NCI-H226 (cell line): ENCODE measurements at places on chromosomes 12 and 14.

DNA sequence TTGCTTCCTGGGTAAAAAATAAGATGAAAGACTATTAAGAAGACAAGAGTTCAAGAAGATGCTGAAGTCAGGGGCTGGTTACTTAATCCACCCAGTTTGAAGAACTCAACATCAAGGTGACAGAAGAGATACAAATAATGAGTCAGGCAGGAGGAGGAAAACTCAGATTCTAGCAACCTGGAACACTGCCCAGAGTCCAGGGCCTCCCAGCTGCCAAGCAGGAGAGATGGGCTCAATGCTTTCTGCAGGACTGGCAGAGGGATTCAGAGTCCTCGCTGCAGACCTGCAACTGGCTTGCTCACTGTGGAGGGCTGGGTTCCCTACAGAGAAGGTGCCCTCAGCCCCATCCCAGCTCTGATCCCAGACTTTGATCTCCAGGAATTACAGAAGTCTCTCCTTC is 28.6 kb upstream of the CEBPE start:
- DNase-seq, result peak; percentile 82

DNA sequence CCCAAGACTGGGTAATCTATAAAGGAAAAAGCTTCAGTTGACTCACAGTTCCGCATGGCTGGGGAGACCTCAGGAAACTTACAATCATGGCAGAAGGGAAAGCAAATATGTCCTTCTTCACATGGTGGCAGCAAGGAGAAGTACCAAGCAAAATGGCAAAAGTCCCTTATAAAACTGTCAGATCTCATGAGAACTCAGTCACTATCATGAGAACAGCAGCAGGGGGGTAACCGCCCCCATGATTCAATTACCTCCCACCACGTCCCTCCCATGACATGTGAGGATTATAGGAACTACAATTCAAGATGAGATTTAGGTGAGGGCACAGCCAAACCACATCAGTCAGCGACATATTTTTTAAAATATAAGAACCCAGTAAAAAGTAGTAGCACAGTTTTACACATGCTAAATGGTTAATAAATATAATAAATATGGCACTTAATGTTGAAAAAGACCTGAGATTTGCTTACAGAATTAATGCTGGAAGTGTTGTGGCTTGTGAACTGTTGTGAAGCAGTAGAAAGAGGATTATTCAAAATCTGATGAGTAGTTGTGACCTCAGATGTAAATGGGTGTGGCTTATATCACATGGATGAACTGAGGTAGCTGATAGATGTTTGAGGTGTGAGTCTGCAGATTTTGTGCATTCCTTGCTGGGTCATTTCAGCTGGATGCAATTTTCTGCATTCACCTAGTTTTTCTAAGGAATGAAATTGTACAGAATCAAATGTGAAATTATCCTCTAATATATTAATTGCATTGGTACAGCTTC is 46.9 kb upstream of the CHPT1 start:
- DNase-seq, result no peak

GRCh38 chr12:124125203-124125871 is 152.3 kb downstream of the ZNF664 start:
- DNase-seq, result no peak

DNA sequence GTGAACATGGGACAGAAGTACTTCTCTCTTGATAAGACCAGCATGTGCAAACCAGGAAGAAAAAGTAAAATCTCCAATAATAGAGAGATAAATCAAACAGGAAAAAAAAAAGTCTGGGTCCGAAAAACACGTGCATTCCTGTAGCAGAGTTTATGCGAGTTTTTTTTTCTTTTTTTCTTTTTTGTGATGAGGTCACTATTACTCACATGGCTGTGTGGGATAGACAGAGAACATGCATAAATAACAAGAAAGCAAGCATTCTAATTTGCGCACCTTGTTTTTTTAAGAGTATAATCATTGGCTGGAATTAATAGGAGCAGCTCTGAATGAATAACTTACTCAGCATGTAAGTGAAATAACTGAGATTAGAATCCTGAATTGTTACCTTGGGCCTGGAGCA is 91.9 kb upstream of the CPM start:
- DNase-seq, result peak; percentile 5

DNA sequence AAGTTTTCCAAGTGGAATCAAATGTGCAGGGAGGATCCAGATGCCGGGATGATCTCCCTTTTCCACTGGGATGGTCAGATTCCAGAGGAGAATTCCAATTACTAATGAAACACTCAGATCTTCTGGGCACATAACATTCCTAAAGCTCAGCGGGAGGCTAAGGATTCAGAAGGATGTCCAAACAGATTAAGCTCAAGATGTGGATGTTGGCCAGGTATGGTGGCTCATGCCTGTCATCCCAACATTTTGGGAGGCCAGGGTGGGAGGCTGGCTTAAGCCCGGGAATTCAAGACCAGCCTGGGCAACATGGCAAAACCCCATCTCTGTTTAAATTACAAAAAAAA is 62.0 kb upstream of the PNMA1 start:
- peak; percentile 54 for DNase-seq

GRCh38 chr14:29892327-29892726 is 35.3 kb downstream of the PRKD1 start:
- peak; percentile 47 for DNase-seq

- no peak for DNase-seq
Observed at GRCh38 chr14:61375218-61375617, 53.8 kb downstream of the PRKCH start.

GRCh38 chr12:32788405-32788804 is 32.7 kb upstream of the YARS2 start:
- no peak for DNase-seq

DNA sequence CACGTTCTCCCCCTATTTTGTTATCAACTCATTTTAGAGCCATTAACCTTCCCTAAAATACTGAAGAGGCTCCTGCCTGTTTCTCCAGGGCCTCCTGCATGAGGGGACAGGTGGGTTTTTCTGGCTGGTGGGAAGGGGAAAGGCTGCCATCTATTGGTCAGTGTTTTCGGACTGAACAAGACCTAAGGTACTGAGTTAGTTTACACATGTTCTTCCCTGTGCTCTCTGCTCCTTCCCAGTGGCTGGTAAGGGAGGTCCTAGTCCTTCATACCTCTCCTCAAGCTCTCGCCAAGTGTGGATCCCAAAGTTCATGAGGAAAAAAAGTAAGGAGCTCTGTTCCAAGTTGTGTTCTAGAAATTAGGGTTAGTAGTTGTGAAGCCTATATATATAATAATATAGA is 357.5 kb downstream of the FSCB start:
- DNase-seq, result peak; percentile 39

DNA sequence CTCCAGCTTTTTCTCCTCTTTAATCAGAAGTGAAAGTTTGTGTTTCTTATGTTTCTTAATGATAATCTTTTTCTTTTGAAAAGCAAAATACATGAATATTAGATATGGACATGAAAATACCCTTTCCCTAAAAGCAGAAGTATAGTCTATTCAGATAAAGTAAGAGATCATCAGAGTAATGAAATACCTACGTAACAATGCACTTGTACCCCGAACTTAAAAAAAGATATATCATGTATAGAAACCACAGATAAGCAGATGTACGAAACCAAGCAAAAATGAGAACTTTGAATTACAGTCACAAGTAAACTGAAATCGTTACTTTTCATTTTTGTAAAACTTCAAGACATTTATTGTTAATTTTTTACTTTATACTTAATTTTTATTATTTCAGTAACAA is 1.5 kb upstream of the GPR65 start:
- DNase-seq, result no peak

DNA sequence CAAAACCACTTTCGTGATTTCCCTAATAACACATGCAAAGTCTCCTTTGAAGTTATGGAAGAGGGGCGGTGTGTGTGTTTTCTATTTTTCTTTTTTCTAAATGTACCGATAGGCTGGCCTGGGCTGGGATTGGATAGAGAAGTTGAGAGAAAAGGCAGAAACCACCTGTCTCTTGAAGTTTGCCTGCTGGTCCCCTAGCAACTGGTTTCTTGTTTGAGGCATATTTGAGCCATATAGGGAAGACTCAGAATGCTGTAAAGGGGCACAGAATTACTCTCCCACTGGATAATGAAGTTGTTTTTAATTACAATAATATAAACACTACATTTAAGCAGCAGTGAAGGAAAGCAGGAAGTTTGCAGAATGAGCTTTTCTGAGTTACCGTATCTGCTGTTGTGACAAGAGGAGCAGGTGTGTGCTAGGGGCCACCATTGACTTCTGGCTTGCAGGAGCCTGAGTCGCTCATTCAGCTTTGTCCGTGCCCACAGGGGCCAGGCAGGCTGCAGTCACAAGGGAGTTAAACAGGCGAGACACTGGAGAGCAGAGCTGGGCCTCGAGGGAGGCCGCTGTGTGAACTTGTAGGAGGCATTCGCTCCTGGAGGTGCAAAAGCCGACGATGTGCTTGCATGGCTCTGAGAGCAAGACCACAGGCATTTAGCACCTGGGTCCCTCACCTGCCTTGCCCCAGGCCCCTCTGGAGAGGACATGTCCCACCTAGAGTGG is 173.8 kb upstream of the RGS6 start:
- no peak for DNase-seq

- DNase-seq, result no peak
Observed at GRCh38 chr14:102581193-102581592, 11.3 kb upstream of the RCOR1 start.

GRCh38 chr12:106035421-106035820 is 103.3 kb downstream of the NUAK1 start:
- DNase-seq, result no peak

DNA sequence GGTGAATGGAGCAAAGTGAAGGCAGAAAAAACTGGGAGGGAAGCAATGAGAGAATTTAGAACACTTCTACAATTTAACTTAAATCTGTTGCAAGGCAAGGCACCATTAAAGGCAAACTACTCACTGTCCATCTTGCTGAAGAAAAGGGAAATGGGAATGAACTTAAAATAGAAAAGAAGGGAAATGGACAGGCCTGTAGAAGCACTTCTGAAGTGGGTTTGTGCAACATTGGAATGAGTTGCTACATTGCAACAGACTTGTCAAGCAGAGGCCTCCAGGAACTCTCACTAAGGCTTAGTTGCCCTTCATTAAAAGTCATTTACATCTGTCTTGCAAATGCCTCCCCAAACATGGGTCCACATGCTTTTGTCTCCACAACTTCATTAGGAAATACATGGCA is 13.7 kb upstream of the OR10AD1 start:
- DNase-seq, result no peak

- DNase-seq, result peak; percentile 93
Observed at GRCh38 chr14:93103392-93104080, 12.2 kb downstream of the ITPK1 start.

DNA sequence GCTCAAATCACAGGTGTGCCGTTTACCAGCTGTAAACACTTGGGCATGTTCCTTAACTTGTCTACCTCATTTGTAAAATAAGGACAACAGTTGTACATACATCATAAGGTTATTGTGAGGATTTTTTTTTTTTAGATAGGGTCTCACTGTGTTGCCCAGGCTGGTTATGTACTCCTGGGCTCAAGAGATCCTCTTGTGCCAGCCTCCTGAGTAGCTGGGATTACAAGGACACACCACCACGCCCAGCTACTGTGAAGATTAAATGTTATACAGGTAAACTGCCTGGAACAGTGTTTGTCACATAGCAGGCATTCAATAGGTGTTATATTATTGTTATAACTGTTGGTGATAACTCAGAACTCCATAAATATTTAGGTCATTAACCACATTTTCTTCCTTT is 12.7 kb downstream of the TMED10 start:
- no peak for DNase-seq

- no peak for DNase-seq
Observed at GRCh38 chr12:119666226-119666795, 1.6 kb upstream of the PRKAB1 start.

DNA sequence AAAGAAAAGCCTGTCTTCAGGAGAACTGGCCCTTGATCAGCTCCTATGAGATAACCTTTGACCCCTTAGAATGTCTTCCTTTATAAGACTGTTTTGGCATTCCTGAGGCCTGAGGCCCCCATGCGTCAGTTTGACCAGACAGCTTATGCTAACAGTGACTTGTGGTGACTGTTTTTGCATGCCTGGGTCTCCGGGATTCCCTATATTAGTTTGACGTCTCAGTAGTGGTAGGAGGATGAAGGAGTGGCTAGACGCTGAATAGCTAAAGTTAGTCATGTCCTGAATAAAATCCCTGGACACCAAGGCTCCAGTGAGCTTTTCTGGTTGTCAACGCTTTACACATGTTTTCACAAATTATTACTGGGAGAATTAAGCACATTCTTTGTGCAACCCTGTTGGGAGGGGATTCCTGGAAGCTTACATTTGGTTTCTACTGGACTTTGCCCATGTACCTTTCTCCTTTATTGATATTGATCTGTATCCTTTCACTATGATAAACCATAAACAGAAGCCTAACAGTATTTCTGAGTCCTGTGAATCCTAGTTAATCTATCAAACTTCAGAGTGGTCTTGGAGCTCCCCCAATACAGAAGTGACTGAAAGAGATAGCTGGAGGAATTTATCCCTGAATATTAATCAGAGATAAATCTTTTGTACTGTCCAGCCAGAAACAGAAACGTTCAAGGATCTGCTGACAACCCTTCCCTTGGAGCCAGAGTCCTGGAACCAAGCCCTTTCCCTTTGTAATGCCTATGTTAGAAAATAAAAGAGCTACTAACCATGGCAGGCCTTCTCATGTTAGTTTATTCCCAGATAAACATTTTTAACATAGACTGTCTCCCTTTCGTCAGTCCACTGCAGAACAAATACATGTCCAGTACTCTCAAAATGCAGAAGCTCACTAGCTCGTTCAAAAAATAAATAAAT is 479.2 kb downstream of the RPS29 start:
- no peak for DNase-seq

GRCh38 chr12:106721915-106722314 is 52.6 kb upstream of the RIC8B start:
- DNase-seq, result no peak

DNA sequence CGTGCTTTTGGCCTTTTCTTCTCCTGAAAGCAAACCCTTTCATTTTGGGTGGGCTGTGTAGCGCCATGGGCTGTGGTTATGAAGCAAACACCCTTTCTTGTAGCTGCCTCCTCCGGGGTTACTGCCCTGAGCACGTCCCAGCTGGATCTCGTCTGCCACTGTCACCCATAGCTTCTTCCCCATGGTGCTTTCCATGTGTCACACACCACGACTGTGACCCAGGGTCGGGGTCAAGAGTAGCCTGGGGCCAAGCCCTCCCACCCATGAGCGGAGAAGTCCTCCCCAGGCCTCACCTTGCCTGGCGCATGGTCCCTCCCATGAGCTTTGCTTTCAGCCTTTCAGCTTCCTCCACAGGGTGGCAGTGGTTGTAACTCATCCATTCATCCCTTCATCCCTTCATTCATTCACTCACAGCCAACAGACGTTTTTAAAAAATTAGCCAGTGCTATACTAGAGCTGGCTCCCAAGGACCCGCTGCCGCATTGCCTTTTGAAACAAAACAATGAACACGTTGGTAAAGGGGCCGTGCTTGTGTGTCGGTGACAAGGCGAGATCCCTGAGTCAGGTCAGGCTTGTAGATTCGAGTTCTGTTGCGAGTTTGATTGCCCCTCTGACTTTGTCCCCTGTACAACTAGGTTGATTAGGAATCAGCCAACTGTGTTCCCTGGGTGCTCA is 29.5 kb downstream of the MEG3 start:
- no peak for DNase-seq

DNA sequence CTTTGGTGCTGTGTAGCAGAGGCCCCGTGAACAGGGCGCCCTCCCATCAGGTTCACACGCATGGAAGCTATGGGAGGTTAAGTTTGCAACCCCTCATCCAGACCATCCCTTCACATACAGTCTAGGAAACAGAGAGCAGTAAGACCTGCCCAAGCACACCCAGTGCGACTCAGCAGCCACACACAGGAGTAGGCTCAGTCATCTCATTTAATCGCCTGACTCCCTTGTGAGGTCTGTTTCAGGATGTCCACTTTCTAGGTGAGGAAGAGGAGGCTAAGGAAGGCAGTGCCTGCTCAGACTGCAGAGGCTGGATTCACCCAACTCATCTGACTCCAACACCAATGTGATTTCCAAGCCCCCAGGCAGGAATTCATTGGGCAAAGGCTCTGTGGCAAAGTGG is 11.9 kb downstream of the BDKRB1 start:
- DNase-seq, result peak; percentile 39
